ENCODE measurements at places on chromosomes 7 and 10.

- no peak for DNase-seq
These were observed 10.0 kb upstream of the SFRP5 start for GRCh38 chr10:97781618-97782331.

DNA sequence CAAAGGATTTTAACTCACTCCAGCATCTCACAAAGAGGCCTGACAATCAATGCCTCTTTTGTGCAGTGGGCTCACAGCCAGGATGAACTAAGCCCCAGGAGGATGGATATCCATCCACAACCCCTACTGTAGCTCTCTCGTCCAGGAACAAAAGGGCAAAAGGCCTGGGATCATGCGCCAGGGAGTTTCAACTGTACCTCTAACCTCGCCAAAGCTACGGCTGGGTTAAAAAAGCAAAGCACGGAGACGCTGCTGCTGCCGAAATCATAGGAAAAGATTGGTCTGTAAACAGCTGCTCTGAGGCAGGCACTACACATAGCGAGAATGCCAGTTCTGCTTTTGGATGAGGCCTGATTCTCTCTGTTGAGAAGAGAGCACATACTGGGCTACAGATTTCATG is 32.1 kb downstream of the VSTM4 start:
- DNase-seq: no peak

DNA sequence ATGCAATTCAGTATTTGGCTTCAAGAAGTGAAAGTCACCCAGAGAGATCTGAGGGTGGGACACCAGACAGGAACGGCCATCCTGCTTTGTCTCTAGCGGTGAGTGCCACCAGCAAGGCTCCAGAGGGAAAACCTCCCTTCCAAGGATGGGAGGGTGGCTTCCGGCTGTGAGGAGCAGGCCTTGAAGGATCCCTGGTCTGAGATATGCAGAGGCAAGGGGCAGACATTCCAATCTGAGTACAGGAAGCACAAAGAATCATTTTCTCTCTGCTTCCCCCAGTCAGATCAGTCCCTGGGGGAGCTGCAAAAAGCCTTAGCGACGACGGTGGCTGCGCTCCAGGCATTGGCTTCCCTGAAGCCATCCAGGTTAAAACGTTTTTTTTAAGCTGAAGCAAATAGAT is 167.4 kb downstream of the TEX36 start:
- no peak for DNase-seq

GRCh38 chr7:123283373-123283772 is 83.6 kb upstream of the SLC13A1 start:
- DNase-seq: no peak

DNA sequence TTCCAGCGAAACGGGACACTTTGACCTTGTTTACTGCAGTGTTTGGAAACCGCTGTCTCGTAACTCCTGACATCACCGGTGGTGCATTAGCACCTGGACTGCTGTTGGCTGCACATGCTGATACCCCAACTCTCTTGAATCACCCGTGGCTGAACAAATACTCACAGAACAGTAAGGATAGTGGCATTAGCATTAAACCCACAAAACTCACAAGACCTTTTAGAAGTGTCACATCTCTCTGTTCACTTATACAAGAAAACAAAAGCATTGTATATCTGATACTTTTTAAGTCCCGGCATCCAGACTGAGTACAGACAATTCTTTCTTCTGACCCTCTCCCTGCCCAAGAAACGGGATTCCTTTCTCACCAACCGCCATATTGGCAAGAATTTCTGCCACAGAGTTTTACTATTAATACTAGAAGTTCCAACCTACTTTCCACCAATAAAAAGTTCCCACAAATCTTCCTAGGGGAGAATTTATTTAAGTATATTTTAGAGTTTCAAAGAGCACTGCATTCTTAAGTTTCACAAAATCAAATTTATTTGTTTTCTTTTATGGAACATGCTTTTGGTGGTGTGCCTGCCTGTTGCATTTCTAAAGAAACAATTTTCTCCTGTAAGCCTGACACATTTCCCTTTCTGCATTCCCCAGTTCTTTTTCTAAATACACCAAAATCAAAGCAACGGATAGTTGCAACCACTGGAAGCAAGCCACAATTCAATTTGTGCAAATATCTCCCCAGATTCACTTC is 208.4 kb upstream of the KLF14 start:
- DNase-seq: no peak

DNA sequence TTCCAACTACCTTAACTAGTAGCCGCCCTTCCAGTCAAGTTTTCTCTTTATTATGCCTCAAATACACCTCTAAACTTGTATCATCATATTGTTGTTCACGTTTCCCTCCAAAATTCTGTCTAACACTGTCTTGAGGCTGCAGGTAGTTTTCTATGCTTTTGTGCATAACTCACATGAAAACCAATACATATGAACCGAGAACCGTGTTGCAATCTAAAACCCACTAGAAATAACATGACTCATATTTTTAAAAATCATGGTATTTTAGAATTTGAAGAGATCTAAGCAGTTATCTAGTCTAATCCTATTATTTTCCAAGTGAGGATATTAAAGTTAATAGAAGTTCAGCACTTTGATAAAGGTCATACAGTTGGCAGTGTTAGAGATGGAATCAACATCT is 18.2 kb downstream of the LIPF start:
- DNase-seq: no peak

- no peak for DNase-seq
These were observed 103.6 kb downstream of the NT5C2 start for GRCh38 chr10:103089493-103089892.

DNA sequence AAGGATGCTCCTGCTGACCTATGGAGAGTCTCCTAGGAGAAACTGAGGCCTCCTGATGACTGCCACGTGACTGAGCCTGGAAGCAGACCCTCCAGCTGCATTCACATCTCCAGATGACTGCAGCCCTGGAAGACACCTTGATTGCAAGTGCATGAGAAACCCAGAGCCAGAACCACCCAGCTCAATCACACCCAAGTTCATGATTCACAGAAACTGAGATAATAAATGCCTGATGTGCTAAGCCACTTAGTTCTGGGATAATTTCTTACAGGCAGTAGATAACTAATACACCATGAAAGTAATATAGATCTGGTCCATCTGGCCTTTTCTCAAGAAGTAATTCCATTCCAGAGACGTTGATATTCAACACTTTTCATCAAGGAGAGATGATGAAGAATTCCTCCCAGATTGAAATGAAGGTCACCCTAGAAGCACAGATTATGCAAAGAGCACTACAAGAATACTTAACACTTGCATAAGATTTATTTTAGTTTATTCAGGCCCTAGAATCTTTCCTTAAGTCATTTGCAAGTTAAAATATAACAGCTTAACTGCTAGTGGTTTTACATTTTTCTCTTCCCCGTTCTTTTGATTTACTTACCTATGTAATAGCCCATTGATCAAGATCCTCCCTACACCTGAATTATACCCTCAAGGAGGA is 208.2 kb upstream of the INHBA start:
- no peak for DNase-seq
